ENCODE measurements at places on chromosomes 3 and 15.

DNA sequence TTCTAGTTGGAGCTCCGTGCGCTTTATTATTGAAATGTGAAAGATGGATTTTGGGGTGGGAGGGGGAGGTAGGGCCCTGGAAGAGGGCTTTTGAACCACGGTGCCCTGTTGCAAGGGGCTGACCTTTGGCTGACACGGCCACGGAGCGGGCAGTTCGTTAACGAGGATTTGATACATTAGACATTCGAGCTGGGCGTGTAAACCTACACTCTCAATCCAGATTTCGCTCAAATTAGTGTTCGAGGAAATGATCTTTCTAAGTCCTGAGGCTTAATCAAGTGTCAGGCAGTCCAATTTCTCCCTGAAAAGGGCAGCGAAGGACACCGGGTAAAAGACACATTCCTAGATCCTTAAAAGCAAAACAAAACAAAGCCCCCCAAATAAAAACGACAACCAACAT is 13.0 kb downstream of the ZIC1 start:
- no peak for DNase-seq

DNA sequence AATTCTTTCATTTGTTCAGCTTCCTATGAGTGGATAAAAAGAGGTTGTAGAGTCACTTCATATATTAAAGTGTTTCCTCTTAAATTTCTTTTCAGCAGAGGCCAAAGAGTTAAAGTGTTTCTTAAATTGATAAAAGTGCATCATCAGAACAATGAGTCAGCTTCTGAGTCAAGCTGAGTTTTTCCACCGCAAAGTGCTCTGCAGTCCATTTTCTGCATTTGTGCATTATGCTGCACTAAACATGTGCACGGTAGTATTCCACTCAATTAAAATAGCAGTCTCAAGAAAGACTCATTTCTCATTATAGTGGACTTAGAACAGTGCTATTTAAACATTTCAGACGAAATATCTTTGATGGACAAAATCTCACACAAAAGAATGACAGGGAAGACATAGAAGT is 152.0 kb downstream of the ZBBX start:
- DNase-seq: no peak

GRCh38 chr3:88912294-88912877 is 195.0 kb upstream of the EPHA3 start:
- no peak for DNase-seq

GRCh38 chr3:194673761-194674160 is 1.8 kb upstream of the LSG1 start:
- DNase-seq: no peak

- DNase-seq: no peak
Measured at GRCh38 chr15:39788800-39789565, 6.3 kb upstream of the FSIP1 start.
